Adipocyte (in vitro differentiated cells): ENCODE measurements at places on chromosomes 11 and 22.

GRCh38 chr11:132638423-132638822 lies 893.9 kb downstream of the OPCML start:
- no peak for DNase-seq

DNA sequence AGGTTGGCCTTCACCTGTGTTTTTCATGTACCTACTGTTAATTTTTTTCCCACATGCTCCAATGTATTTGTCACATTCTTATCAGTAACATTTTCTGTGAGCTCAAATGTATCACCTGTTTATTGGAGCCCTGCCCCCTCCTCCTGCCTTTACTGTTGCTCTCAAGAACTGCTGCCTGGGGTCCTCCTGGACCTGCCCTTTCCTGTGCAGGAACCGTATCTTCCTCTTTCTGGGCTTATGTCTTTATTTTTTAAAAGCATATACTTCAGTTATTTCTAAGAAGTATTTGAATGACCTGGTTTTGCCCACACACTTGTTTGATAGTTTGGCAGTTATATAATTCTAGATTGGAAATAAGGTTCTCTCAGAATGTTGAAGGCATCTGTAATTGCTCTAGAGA lies 5.9 kb downstream of the FAM118B start:
- no peak for DNase-seq

GRCh38 chr22:38177926-38178604 lies 3.6 kb downstream of the PLA2G6 start:
- peak; percentile 90 for DNase-seq

DNA sequence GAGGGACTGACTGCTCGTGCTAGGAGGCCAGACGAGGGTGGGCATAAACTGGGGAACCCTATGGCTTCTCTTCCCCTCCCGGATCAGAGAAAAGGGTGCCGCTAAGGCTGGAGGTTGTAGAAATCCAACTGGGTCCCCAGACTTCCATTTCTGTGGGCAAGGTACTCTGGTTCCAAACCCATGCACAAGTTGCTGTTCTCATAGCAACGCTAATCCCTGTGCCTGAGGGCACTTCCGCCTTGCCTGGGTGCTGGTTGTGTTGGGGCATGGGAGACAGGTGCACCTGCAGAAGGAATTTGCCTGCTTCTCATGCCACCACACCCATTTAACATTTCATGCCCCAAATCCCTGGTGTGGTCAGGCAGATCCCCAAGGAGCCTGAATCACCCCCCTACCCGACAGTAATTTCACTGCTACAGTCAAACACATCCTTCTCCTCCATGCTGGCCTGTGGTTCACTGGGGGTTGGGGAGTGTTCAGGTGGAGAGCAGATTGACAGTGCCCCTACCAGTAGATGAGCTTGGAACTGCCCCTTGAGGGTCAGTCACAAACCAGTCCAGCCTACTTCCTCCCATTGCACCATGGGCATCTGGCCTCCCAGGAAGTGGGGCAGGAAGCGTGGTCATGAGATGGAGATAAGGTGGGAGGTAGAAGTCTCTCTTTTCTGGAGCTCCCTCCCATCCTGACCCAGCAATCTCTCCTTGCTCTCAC lies 1.2 kb downstream of the C2CD2L start:
- DNase-seq: peak; percentile 36

GRCh38 chr11:75797792-75798191 lies 17.2 kb upstream of the UVRAG start:
- DNase-seq: no peak

GRCh38 chr11:24594401-24594800 lies 97.5 kb downstream of the LUZP2 start:
- DNase-seq: no peak

DNA sequence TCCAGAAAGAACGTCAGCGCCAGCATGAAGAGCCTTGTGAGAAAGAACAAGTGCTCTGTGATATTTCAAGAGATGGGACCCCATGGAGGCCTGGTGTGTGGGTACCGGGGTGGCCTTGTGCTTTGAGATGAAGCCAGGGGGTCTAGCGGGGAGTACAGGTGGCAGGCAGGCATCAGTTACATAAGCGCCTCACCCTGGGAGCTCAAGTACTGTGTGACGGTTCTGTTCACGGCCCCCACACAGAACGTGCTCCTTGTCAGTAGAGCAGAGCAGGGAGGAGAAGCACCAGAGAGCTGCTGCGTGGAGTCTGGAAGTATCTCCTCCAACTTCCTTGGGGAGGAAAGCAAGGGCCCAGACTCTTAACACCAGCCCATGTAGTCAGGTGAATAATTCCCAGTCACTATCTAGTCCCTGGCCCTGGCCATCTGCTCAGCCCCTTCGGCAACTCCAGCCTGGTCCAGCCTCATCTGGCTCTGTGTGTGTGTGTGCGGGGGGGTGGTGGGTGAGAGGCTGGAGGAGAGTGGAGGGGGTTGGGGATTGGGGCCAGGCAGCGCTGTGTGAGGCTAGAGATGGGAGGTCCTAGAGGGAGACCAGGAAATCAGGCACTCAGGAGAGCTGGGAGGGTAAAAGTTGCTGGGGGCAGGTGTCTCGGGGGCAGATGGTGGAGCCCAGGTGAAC lies 32.4 kb downstream of the MCM5 start:
- DNase-seq: no peak

- DNase-seq: no peak
These were observed 69.8 kb downstream of the ARFGAP2 start for GRCh38 chr11:47106798-47107411.

GRCh38 chr22:41770715-41771468 lies 29.6 kb upstream of the CCDC134 start:
- DNase-seq: no peak

- DNase-seq: no peak
These were observed 10.9 kb downstream of the TST start for GRCh38 chr22:37008365-37008764.

DNA sequence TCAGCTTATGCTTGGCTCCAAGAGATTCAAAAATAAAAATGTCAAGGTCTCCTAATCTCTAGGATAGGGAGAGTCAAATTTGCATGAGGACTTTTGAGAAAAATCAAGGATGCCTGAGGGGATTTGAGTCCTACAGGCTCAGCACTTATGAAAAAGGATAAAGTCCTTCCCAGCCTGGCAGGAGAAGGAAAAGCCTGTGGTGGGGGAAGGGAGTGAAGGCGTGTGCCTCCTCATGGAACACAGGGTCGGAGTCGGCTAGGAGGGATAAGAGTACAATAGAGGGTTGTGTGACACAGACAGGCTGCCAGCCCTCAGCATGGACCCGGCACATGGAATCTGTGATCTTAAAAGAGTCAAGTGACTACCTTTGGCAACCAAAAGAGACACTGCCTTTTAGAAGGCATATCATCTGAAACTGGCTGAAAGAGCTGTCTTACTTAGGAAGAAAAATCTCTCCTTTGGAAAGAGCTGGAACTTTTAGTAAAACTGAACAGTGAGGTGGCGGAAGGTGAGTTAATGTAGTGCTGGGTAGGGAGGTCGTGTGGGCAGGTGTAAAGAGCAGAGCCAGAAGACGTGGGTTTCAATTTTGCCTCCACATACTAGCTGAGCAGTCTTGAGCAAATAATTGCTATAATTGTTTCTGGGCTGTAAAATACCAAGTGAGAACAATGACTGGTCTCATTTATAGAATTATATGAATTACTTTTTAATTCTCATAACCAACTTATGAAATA lies 58.8 kb upstream of the RDX start:
- DNase-seq: no peak

DNA sequence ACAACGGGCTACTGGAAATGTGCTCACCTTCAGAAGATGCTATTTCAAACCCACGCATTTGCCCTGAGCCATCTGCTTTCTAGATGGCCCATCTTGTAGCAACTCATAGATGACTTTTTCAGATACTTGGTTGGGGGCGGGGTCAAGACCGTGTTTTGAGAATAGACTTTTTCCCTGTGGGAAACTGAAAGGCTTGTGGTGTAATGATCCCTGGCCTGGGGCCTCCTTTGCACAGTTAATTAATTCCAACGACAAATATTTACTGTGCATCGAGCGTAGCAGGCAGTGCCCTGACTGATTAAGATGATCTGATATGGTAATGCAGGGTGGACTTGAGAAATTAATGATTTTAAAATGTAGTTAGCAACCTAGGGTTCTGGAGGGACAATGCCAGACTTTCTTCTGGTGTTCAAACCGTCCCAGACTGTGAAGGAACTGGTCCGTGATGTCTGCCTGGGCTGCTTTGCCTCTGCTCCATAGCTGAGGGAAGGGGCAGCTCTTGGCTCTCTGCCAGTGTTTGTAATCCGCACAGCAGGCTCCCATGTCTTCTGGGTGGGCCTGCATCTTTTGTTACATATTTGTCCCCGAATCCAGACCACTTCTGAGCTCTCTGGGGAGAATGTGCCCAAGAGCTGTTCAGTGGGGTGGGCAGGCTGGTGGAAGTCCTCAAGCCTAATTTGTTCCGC lies 84.8 kb downstream of the ADAMTS15 start:
- DNase-seq: no peak

DNA sequence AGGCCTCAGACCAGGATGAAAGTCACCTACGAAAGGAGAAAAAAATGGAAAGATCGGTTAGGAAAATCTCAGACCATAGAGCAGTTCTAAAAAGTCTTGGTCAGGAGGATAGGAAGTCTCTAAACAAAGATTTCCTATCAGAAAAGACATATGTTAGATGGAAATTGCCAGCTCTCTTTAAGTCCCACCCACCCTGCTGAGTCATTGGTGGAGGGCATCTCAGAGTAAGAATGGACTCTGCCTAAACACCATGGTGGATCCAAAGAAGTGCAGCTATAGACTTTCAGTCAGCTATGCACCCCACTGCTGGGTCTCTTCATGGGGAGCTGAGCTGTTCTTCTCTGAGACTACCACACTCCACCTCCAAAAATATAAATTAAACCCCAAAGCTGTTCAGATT lies 3.7 kb downstream of the OR8B2 start:
- no peak for DNase-seq

DNA sequence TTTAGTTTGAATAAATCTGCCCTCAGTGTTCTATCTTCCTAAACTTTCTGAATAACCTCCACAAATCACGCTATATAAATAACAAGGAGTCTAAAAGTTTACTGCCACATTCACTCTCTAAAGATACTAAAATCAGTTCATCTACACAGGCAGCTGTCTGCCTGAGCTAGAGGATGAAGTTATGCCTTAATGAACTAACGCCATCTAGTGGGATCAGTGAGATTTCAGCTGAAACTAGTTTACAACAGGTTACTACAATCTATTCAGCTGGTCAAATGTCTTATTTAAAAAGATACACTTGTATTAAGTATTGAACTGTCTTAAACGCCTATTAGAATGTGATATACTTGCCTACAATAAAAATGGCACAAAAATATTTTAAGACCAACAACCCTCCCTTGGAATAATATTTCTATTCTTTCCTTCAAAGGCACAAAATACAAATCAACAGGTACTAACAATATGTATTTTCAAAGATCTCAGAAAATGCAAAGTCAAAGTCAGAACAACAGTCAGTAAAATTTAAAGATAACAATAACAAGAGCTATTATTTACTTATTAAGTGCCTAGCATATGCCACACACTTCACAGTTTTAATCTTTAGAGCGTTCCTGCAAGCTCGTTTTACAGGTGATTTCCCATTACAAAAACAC lies 84.1 kb downstream of the LARGE2 start:
- DNase-seq: peak; percentile 89

- DNase-seq: no peak
These were observed 54.4 kb downstream of the ATXN10 start for GRCh38 chr22:45726081-45726480.

DNA sequence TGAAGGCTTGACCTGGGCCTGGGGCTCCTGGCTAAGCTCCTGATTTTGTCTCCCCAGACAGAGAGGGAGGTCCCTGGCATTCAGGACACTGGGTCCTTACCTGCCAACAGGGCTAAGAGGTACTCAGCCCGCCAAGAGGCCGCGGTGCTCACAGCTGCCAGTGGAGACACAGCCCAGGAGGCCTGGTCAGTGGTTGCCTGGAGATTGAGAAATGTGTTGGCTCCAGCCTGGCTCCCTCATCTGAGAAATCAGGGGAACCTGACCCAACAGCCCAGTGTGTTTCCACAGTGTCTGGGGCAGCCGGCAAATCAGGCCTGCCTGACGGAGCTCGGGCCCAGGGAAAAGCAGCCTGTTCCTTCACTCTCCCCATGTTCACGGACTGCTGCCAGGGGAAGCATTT lies 79.4 kb upstream of the NAV2 start:
- peak; percentile 30 for DNase-seq

GRCh38 chr11:119935349-119935925 lies 202.5 kb downstream of the TRIM29 start:
- no peak for DNase-seq

GRCh38 chr11:116969694-116970093 lies 128.5 kb downstream of the SIK3 start:
- DNase-seq: no peak

- no peak for DNase-seq
These were observed 289.6 kb upstream of the B3GAT1 start for GRCh38 chr11:134701564-134702165.

- no peak for DNase-seq
These were observed 32.2 kb upstream of the LRRC10B start for GRCh38 chr11:61476371-61476770.

GRCh38 chr11:64687643-64688533 lies 35.1 kb downstream of the NRXN2 start:
- DNase-seq: no peak

GRCh38 chr11:31813391-31814175 lies 2.5 kb upstream of the PAX6 start:
- no peak for DNase-seq

DNA sequence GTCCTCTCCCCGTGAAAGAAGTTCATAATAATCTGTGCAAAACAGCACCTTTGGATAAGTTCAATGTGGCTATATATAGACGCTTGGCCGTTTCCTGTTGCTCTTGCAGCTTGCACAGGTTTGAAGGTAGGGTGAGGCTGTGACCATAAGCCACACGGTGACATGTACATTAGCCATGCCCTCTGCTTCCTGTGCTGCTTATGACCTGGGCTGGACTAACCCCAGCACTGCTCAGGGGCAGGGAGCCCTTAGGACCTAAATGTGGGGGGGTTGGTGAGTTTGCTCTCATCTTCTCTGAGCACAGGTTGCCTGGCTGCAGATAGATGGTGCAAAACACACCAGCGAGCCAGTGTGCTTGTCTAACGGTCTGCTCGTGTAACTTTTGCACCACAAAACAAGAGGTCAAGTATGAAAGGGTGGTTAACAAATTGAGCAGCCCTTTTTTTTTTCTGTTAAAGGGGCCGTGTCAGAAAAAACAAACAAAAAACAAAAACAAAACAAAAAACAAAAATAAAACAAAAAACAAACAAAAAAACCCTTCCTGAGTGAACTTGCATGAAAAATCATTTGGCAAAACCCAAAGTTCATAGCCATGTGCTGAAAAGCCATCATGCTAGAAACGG lies 37.3 kb downstream of the FLI1 start:
- DNase-seq: no peak

DNA sequence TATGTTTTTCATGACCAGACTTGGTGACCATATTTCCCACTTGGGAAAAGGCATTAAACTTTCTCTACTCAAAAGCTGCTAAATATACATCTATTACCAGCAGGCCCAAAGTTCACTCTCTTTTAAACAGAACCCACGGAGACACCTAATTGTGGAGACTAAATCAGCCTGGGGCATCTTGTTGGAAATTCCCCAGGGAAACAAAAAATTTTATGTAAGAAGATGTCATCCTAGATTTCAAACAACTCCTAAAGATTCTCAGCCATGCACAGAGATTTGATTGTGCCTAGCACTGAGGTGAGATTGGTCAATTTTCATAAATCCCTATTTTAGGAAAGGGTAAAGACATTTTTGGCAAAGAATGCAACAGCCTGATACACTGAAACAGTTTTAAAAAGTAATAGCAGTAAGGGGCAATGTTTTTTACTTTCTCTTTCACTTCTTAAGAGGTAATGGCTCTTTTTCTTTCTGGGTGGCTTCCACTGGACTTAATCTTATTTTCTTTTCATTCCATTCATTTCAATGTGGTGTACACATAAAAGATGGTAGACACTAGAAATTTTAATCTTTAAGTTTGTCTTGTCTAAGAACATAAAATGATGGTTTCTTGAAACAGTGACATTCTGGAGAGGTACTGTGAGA lies 9.6 kb downstream of the OR52N2 start:
- peak; percentile 12 for DNase-seq
